ENCODE measurements at places on chromosomes 1 and 21. TPM values are rescaled to one million over a fixed set of nuclear protein-coding genes. Genes with fewer than 3 reads are reported as not detected.

Gene KCND3
- 6.4 TPM for total RNA-seq

Gene FHL3
- total RNA-seq, result 14.7 TPM

Gene SPATA17
- total RNA-seq, result 0.63 TPM

Gene HTR6
- total RNA-seq, result not detected

DNA sequence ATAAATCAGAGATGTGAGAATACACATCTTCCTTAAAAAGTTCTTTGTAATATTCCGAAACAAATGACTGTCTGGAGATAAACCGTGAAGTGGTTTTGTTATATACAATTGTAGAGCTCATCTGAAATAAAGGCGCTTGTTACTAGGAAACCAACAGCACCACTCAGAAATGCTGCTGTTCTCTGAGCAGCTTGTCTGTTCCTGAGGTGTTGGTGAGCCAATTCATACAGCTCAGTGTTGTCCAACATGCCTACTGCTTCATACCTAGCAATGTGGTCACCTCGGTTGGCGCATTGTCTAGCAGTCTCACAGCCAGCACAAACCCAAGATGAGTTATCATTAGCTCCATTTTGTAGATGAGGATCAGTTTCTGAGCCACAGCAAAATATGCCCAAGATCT, 44.4 kb downstream of the GFI1 start:
- H3K36me3 ChIP-seq, result no peaks in the 10 kb centered on the region
- no peak overlapping the region for H3K4me3 ChIP-seq
- no peaks in the 10 kb centered on the region for H3K27me3 ChIP-seq
- DNase-seq, result no peak
- H3K4me1 ChIP-seq, result no peaks in the 10 kb centered on the region

- H3K4me1 ChIP-seq, result peaks cover 14% of the 10 kb centered on the region
- H3K36me3 ChIP-seq, result no peaks in the 10 kb centered on the region
- no peak overlapping the region for H3K27ac ChIP-seq
- no peaks in the 10 kb centered on the region for H3K27me3 ChIP-seq
- no peak overlapping the region for H3K4me3 ChIP-seq
Observed at GRCh38 chr1:25068829-25069228, 138.8 kb upstream of the RUNX3 start.

- H3K27ac ChIP-seq, result no peak overlapping the region
- DNase-seq, result peak; percentile 23
- H3K4me1 ChIP-seq, result no peaks in the 10 kb centered on the region
- no peaks in the 10 kb centered on the region for H3K27me3 ChIP-seq
Observed at GRCh38 chr21:31641416-31641922, 18.0 kb upstream of the SOD1 start.

GRCh38 chr1:182789138-182790076, at the start of gene NPL:
Gene NPL, plus strand, starts transcription at chr1:182789773. Its CDS starts 4,599 bp downstream, at chr1:182794372.
- peaks cover 4% of the 10 kb centered on the region for H3K36me3 ChIP-seq
- H3K4me1 ChIP-seq, result peaks cover 10% of the 10 kb centered on the region
- DNase-seq, result peak; percentile 98
- H3K27ac ChIP-seq, result peak within 1 kb of the TSS; percentile 85

Data from upper lobe of left lung (tissue), 6 donors.